ENCODE measurements at places on chromosomes 5 and 9.

- DNase-seq = no peak
These were observed 58.1 kb upstream of the NEURL1B start for GRCh38 chr5:172582940-172583339.

DNA sequence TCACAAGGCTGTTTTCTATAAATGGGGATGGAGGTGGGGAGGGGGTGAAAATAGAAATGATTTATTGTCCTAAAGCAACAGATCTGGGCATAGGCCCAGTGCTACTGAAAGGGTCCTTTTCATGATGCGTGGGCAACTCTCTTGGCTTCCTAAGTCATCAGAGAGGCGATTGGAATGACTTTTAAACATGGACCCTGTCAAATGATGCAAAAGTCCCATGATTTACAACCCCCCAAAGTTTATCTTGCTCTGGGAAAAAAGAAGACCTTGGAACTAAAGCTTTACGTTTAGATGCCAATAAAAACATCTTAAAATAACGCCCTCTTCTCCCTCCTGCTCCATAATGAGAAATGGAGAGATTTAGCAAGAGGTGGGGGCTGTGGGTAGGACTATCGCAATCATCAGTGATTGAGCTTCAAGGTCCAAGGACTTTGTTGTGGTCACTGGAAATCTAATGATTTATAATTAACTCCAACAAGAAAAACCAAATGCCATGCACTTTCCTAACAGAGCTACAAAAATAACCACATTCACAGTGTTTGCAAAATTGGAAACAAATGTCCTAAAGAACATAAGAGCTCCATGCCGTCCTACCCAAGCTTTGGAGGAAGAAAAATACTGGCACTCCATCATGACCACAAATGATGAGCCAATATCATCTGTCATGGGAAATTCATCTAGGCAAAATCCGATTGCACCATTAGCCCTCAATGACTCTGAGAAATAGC, 167.5 kb upstream of the CLINT1 start:
- no peak for DNase-seq

DNA sequence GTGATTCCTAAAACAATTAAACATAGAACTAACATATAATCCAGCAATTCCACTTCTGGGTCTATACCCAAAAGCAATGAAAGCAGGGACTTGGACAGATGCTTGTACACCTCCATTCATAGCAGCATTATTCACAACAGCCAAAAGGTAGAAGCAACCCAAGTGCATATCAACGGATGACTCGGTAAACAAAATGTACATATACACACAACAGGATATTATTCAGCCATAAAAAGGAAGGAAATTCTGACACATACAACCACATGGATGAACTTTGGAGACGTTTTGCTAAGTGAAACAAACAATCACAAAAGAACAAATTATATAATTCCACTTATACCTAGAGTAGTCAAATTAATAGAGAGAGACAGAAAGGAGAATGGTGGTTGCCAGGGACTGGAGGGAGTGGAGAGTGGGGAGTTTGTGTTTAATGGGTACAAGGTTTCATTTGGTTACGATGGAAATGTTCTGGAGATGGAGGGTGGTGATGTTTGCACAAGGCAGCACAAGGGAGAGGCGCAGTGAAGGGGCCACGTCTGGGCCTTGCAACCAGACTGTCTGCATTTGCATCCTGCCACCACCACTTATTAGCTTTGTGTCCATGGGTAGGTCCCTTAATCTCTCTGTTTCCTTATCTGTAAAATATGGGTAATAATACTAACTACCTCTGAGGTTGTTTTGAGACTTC, 36.3 kb upstream of the RLN1 start:
- DNase-seq = no peak

GRCh38 chr5:111928511-111928910, 171.5 kb upstream of the NREP start:
- no peak for DNase-seq

DNA sequence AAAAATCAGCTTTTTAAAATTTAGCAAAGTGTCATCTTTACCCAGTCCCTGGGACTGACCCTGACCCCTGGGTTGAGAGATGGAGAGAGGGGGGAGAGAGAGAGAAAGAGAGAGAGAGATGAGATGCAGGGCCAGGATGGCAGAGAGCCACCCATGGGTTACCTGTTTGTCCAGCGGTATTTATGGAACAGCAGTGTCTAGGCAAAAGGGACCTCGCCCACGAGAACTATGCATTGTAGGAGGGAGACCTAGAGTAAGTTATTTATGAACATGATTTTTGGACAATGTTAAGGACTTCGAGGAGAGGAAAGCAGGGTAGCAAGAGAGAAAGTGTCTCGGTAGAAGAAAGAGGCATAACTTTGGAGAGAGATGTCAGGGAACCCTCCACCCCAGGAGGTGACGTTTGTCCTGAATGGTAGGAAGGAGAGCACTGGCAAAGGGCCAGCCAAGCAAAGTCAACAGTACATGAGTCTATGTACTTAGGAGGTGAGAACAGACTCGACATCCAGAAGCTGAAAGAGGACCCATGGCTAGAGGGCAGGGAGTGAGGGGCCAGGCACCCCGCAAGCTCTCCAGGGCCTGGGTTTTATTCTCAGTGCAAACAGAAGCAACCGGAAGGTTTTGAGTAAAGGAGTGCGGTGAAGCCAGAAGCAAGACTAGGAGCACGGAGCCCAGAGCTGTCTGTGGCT, 30.5 kb upstream of the MSX2 start:
- DNase-seq = peak; percentile 1

DNA sequence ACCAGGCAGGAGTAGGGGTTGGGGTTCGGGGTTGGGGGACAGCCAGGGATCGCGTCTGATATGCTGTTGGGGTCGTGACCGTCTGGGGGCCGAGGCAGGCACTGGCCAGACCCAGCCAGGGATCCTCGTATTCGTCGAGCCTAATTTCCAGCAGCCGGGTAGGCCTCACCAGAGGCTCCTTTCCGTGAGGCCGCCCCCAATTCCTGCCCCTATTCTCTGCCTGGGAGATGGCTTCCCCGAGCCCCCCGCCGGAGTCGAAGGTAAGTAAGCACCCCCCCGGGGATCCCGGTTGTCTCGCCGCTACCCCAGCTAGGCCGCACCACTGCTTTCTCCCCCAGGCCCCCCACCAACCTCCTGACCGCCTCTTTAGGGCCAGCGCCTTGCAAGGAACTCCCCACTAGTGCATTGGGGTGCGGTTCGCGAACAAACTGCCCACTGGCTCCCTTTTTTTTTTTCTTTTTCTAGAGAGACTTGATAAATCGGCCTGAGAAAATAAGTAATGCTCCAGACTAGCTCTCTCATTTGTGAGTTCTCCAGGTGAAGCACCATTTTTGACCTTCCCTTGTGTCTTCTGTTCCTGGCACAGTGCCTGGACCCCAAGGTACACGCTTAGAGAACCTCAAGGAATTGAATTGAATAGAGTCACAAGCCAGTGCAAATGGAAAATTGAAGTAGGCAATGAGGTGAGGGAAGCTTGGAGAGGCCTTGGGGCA, 435 bp downstream of the ZNF189 start:
- DNase-seq = peak; percentile 12

GRCh38 chr9:127237801-127238200, 26.8 kb upstream of the GARNL3 start:
- DNase-seq = no peak

- DNase-seq = no peak
These were observed 101.3 kb downstream of the PAM start for GRCh38 chr5:102856389-102856777.

DNA sequence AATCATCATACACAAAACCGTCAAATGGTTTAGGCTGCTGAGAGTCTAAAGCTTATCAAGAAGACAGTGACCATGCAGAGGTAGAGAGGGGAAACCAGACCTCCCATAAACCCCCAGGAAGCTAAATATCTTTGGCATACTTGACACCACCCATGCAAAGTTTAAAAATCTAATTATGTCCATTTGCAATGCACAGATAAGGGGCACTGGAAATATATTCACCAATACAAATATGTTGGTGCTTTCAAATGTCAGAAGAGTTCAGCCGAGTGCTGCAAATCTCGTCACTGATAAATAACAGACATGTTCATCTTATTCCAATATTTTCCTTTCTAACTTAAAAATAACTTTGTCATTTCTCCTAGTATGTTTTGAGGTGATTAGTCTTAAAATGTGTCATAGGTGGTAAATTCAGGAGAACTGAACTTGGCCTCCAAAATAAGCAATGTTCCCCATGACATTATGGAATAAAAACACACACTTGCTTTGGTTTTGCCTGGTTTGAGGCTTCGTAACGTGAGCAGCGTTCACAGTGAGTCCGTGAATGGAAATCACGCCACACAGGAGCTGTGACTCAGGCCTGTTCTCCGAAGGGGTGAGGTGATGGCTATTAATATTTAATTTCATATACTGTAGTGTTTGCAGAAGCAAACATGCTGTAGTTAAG, 182.2 kb downstream of the AOPEP start:
- DNase-seq = no peak

- peak; percentile 92 for DNase-seq
These were observed at the start of gene THG1L for GRCh38 chr5:157731272-157732129. Gene THG1L (plus strand): TSS chr5:157731420. CDS start chr5:157731441, 21 bp downstream.

- DNase-seq = no peak
These were observed 50.2 kb downstream of the PPP2R2B start for GRCh38 chr5:146828385-146828784.

DNA sequence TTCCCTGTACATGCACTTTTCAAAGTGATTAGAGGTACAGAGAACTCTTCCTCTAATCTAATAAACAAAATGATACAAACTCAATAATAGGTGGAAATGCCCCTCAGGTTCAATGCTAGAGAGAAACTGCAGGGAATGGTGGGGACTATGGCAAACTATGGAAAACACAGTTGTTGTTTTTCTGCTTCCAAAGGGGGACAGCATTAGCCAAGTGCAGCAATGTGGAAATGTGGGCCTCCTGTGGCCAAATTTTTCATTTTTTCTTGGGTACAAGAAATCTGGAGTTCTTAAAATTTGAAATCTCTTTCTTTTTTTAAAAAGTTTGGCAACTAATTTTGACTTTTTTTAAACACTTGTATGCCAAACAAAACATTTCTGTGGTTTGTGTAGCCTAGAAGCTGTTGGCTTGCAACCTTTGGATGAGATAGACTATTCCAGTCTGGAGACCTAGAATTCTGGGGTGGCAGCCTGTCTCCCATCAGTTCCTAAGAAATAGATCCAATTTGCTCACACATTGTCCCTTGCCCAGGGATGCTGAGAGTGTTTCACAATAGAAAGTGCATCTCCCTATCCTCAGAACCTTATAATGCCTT, 218.6 kb downstream of the PAPPA start:
- no peak for DNase-seq

- no peak for DNase-seq
These were observed 11.2 kb upstream of the ZCCHC9 start for GRCh38 chr5:81290146-81290545.

DNA sequence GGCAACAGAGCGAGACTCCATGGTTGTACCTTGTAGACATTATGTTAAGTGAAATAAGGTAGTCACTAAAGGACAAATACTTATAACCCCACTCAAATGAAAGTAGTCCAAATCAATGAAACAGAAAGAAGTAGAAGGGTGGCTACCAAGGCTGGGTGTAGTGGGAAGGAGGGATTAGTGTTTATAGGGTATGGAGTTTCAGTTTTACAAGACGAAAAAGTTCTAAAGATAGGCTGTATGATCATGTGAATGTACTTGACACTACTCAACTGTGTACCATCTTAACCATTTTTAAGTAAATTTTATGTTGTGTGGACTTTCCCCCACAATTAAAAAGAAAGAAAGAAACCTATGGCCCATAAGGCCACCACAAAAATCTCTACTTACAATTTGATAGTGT, 32.2 kb downstream of the ALDH7A1 start:
- DNase-seq = no peak

- DNase-seq = no peak
These were observed 116.6 kb downstream of the DROSHA start for GRCh38 chr5:31415009-31415923.

- no peak for DNase-seq
These were observed 111.9 kb downstream of the CNTLN start for GRCh38 chr9:17246770-17247169.

- no peak for DNase-seq
These were observed 182.8 kb upstream of the SLC27A6 start for GRCh38 chr5:128782446-128782845.

- no peak for DNase-seq
These were observed 204.8 kb upstream of the OTULINL start for GRCh38 chr5:14376789-14377188.

DNA sequence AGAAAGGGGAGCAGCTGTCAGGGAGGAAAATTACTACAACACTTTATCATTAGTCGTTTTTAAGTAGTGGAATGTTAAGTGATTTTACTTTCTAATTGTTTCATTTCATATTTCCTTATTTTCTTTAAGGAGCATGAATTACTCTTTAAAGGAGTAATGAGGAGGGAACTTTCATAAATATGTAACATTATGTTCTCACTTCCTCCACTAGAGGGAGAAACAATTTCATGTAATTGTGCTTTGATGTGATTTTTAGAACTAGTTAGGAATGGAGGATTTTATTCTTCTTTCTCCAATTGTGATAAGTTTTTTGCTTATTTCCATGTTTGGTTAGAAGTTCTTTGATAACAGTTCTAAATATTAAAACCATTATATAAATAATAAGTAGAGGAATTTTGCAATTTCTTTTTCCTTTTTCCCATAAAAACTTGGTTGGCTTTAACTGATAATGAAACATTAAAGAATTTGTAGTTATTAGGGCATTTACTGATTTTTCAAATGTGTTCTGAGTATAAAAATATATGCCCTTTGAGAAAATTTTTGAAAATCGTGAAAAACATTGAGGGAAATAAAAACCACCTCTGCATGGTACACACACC, 25.6 kb downstream of the CEP78 start:
- no peak for DNase-seq

DNA sequence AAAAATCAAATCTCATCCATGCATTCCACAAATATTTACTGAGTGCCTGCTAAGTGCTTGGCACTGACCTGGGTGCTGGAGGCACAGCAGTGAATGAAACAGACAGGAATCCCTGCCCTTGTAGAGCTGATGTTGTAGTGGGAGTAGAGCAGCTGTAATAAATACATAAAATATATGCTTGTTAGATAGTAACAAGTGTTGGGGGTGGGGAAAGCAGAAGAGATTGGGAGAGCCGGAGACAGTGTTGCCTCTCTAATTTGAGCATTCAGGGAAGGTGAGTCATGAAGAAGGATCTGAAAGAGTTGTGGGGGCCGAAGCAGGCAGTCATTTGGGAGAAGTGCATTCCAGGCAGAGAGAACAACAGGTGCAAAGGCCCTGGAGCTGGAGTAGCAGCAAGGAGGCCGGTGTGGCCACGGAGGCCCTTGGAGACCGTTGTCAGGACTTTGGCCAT, 97.9 kb downstream of the ZNF618 start:
- DNase-seq = no peak

- no peak for DNase-seq
These were observed 124.6 kb upstream of the ERCC6L2 start for GRCh38 chr9:95750725-95751519.

DNA sequence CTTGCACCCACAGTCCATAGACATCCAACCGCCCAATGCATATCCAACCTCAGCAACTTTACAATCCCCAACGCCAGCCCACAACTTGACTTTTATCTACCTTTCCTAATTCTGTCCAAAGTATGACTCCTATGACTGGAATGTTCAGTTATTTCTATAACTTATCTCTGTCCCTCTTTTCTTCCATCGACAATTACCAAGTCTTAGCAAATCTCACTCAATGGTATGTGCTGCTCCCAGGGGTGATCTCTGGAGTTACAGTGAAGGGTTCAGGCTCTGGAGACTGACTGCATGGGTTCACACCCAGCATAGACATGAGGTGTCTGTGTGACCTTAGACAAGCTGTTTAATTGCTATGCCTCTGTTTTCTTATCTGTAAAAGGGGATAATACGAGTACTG, 106.9 kb downstream of the SPOCK1 start:
- no peak for DNase-seq

Data from NCI-H1105 (cell line).